ENCODE measurements at places on chromosomes 3 and 15. TPM values are rescaled to one million over a fixed set of nuclear protein-coding genes. Genes with fewer than 3 reads are reported as not detected.

The SLC28A2 gene
- not detected for polyA plus RNA-seq

The ADAMTS17 gene
- 4.5 TPM for polyA plus RNA-seq

The TTLL13 gene
- not detected for polyA plus RNA-seq

The CCR9 gene
- polyA plus RNA-seq, result not detected
